Erythroblast (primary cell): ENCODE measurements at places on chromosomes 6 and 20.

- no peak for DNase-seq
Observed at GRCh38 chr20:12466915-12467314, 541.9 kb upstream of the SPTLC3 start.

- DNase-seq, result no peak
Observed at GRCh38 chr6:17633465-17634188, 33.5 kb downstream of the FAM8A1 start.

GRCh38 chr6:138797806-138798446 is 2.0 kb downstream of the ECT2L start:
- DNase-seq, result no peak

DNA sequence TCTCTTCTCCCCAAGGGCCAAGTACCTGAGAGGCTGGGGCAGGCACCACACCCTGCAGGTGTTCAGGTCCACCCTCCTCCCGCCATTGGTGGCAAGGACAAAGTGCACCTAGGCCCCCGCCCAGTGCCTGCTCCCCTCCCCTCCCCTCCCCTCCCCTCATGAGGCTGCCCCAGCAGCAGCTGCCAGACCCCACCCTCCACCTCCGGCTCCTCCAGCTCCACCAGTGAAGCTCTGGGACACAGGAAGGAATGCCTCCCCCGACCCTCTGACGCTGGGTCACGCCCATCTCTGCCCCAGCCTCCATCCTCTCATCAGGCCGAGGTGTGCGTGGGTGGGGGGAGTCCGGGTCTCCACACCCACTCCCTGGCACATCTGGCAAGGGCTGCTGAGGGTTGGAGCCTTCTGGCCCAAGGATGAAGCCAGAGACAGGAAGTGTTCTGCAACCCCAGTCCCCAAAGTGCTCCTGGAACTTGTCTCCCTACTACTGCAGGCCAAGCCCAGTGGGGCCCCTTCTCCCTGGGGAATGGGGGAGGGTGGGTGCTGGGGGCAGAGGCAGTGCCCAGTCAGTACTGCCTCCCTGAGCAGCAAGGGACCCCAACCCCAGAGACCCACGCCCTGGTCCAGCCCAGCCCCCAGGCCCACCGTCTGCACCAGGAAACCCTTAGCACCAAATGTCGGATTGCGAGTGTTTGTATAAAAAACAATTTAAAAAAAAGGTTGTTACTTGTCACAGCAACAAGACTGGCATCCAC is 1.6 kb upstream of the UCKL1 start:
- DNase-seq, result no peak

DNA sequence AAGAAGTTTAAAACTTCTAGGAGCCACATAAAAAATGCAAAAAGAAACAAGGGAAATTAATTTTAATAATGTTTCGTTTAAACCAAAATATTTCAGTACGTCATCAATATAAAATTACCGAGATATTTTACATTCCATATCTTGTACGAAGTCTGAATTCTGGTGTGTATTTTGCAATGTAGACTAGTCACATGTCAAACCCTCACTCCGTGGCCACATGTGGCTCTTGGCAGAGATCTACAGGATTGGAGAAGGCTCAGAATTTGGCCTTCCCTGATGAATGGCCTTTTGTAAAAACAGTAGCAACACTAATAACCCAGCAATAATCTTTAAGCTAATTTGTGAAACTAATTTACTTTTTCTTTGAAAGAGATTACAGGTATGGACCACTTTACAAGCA is 217.1 kb downstream of the PRL start:
- no peak for DNase-seq

- DNase-seq, result no peak
Observed at GRCh38 chr6:49050584-49050983, 412.5 kb downstream of the MMUT start.

GRCh38 chr6:79465381-79465780 is 71.8 kb downstream of the LCA5 start:
- DNase-seq, result no peak

GRCh38 chr6:148339766-148340165 is 2.9 kb upstream of the SASH1 start:
- DNase-seq, result no peak

GRCh38 chr20:33305589-33306057 is 22.6 kb downstream of the BPIFB1 start:
- DNase-seq, result no peak

- DNase-seq, result peak; percentile 64
Observed at GRCh38 chr20:59939879-59940128, 301 bp downstream of the PPP1R3D start.

DNA sequence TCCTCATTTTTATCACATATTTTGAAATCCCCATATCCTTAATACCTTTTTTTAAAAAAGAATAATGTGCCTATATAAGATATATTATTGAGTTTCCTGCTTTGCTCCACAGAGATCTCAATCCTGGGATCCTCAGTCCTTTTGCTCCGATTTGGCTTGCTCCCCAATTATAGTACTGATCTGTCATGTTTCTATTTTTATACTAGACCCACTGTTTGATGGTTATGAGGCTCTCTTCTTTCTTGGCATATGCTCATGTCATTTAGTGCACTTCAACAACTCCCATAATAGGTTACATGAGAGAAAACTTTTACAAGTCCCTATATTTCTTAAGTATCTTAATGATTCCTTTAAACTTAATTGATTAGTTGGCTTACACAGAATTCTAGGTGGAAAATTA is 958.5 kb upstream of the EPHA7 start:
- DNase-seq, result no peak

DNA sequence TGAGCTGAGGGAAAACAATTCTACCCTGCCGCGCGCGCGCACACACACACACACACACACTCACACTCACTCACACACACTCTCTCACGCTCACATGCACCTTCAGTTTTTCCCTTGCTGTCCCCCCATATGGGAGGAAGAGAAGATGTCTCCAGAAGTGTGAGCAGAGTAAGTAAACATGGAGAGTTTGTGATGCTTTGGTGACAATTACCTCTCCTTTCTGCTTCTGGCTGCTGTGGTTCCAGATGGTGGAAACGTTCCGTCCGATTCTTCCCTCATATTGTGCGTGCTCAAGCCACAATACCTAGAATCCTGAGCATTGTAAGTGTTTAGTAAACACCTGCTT is 86.7 kb downstream of the LINC00237 start:
- no peak for DNase-seq

DNA sequence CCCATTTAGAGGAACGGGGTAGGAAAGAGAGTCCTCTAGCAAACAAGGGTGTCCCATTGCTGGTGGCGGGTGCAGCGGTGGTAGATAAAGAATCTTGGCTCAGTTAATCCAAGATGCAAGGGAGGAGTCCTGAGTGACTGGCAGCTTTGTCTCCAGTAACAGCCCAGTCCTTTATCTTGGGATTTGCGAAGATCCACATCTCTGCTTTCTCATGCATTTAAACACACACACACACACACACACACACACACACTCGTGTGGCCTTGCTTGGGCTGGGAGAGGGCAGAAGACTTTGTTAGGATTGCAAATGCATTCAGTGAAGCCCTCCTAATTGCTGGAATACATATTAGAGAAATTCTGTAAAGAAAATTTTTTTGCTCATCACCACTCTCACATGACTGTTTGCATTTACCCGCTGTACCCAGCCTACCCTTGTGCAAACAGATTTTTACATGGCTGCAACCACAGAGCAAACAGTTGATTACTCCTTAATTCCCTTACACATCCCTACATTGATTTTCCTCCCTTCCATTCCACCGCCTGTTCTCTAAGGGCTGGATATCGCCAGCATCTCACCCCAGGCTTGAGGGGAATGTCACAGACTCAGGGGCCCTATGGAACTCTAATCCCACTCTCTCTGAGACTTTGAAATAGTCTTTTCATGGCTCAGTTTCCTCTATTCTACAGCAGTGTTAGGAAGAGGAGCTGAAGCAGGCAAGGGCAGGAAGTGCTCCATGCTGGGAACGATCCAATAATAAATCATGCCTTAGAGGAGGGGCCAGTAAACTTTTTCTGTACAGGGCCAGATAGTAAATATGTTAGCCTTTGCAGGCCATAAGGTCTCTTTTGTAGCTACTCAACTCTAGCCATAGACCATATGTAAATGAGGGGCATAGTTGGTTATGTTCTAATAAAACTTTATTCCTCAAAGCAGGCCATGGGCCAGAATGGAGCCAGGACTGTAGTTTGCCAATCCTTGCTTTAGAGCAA is 3.5 kb downstream of the C6orf132 start:
- peak; percentile 62 for DNase-seq

GRCh38 chr6:138007014-138007472 is 100.2 kb downstream of the PERP start:
- DNase-seq, result peak; percentile 47

DNA sequence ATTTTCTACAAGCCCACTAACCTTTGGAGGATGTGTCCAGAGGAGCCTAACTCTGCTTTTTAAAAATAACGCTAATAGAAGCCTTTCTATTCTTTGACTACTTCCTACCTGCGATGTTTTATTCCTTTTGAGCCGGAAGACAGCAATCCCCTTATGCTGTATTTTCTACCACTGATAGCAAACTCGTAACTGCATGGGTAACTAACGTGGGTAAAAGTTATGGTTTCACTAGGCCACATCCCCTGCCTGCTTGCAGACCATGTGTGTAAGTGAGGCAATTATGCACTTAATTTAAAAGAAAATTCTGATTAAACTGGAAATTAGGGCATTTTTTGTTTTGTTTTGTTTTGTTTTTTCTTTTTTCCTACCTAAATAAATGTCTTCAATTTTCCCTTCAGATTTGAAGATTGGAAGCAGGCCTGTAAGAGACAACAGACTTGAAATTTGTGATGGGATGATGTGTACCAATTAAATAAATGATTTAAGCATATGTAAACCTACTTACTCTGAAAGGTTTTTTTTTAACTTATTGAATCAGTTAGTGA is 931 bp downstream of the UFL1 start:
- peak; percentile 73 for DNase-seq

DNA sequence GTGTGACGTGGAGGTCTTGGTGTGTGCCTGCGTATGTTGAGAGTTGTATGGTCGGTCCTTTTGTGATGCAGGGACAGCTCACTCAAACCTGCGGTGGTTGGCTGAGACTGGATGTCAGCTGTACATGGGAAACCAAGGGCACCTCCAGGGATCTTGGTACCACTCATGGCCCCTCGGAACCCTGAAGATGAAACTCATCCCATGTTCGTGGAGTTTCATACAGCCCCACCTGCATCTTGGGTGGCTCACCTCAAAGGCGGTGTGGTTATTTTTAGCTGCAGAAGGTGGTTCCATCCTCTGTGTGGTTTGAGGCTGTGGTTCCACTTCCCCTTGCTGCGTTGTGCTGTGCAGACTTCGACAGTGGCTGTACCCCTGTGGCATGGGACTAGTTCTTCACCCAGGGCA is 52.6 kb upstream of the SLC22A1 start:
- DNase-seq, result no peak

DNA sequence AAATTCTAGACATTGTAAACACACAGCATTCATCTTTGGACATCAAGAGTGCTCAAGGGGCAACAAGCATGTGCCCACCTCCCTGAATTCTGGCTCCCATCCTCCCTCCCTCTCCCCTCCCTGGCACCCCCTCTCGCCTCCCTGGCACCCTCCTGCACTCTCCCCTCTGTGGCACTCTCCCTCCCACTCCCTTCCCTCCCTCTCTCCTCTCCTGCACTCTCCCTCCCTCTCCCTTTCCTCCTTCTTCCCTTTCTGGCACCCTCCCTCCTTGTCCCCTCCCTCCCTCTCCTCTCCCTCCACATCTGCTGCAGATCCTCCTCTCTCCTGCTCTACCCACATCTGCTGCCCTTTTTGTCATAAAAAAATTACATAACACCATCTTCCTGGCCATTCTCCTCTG is 113.0 kb upstream of the SLC22A23 start:
- DNase-seq, result no peak

DNA sequence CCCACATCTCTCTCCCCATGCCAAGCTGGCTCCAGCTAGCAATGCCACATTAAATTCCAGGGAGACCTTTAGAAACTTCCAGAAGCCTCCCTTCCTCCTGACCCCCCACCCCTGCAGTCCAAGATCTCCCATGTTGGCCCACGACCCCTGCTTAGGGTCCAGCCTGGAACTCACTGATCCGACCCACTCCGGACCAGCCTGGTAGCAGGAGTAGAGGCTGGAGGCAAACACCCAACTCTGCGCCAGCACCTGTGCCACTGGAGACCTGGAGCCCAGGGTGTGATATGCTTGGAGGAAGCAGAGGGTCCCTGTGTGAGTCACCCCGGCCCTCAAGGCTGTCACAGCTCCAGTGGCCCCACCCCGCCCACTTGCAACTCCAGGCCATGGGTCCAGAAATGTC is 3.3 kb upstream of the ULBP1 start:
- DNase-seq, result no peak

DNA sequence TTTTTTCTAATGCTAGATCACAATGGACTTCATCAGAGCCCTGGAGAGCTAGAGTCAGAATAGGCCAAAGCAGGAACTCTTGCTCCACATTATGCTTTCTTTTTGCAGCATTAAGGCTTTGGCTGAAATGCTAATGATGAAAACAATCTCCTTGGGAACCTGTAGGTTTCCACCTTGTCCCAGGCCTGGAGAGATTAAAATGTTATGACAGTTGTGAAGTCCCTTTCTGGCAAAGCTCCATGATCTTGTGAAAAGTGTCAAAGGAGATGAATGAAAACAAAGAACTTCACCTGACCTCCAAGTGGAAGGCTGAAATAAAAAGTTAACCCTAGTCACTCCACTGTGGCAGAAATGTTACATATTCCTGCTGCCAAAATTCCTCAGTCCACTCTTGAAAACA is 64.0 kb upstream of the LRRC1 start:
- DNase-seq, result no peak

- peak; percentile 19 for DNase-seq
Observed at GRCh38 chr20:46400828-46401477, 5.5 kb downstream of the ELMO2 start.

DNA sequence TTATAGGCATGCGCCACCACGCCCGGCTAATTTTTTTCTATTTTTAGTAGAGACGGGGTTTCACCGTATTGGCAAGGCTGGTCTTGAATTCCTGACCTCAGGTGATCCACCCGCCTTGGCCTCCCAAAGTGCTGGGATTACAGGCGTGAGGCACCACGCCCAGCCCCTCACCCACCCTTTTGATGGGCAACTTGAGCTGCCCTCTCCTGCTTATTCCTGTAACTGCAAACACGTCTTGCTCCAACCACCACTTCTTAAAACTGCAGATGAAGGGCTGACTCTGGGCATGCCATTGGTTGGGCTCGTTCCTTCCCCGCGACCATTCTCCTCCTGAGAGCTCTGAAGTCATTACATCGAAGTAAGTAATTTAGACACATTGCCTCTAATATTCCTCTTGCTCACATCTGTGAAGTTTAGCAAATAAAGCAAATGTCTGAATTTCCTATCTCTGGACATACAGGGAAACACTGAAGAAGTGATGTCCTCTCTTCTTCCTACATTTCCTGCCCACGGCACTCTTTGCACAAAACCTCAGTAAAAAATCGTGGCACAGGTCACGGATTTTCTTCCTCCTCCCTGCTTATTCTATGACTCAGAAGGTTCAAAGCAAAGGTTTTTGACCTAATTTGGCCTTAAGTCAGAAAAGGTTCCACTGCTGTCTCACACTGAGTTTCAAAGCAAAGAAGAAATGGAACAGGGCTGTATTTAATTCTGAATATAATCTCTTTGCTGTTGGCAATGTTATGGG is 117.5 kb downstream of the GMPR start:
- DNase-seq, result no peak

GRCh38 chr20:62776692-62777527 is 19.4 kb upstream of the MRGBP start:
- peak; percentile 14 for DNase-seq
